Activated T-helper 1 cell treated with anti-CD3 and anti-CD28 coated beads, Interleukin-2, amount 50 U/mL, for 16 hours (primary cell): ENCODE measurements at places on chromosomes 2 and 18.

GRCh38 chr2:19949071-19949470 lies 40.8 kb downstream of the WDR35 start:
- no peak for DNase-seq

GRCh38 chr2:98771721-98772524 lies 41.0 kb upstream of the MGAT4A start:
- no peak for DNase-seq

DNA sequence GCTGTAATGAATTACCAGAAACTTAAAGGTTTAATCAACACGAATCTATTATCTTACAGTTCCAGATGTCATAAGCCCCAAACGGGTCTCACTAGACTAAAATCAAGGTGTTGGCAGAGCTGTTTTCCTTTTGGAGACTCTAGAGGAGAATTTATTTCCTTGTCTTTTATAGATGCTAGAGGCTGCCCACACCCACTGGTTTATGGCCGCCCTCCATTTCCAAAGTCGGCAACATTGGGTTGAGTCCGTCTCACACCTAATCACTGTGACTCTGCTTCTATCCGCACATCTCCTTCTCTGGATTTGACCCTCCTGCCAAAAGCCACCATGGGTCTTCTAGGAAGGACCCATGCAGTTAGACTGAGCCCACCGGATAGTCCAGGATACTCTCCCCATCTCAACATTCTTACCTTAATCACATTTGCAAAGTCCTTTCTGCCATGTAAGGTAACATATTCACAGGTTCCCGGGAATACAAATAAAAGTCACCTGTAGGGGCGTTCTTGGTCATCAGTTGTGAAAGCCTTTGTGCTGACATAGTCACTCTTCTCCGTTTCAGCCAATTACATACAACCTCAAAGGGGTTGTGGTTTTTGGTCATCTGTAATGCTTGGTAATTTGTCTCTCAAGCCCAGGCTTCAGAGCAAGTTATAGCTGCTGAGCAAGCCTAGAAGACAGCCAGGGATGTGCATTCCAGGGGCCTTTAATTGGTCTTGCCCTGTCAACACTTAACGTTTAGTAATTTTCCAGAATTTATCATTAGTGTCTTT lies 179.4 kb downstream of the ANTXR1 start:
- no peak for DNase-seq

- DNase-seq, result no peak
Measured at GRCh38 chr2:241137276-241138190, 11.7 kb downstream of the PASK start.
